Activated CD4-positive, alpha-beta T cell treated with anti-CD3 and anti-CD28 coated beads for 36 hours (primary cell): ENCODE measurements at places on chromosomes 7 and 10.

DNA sequence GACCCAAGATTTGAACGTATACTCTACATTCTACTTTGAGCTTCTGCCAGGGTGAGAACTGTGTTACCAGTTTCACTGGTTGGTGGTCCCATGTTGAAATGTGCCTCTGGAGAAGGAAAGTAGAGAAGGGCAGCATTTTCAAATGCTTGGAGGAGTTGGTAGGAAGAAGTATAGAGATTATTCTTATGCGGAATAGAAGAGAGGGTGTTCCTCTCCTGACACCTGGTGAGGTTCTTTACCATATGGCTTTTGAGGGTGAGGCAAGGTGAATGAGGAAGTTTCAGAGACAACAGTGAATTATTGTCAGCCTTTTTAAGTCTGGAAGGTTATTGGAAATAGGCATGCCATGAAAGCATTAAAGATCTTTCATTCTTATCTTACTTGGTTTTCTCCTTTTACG, 34.3 kb downstream of the R3HCC1L start:
- no peak for DNase-seq

DNA sequence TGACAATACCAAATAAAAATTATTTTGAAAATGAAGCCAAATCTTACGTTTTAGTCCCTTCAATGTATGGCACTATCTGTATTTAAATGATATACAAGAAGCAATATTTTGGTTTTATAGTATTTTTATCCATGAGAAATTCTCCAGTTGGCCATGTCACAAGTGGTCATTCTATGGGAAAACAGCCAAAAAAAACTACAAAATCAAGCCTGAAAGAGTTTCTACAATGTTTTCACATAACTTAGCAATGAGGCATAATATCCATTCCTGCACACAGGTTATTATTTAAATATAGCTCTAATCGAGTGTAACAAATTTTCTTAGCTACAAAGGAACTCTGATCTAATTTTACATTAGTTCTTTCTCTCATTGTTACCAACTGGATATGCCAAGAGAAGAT, 5.4 kb downstream of the RAB11FIP2 start:
- DNase-seq, result no peak

- no peak for DNase-seq
These were observed 32.6 kb downstream of the DDIT4 start for GRCh38 chr10:72306215-72306760.

DNA sequence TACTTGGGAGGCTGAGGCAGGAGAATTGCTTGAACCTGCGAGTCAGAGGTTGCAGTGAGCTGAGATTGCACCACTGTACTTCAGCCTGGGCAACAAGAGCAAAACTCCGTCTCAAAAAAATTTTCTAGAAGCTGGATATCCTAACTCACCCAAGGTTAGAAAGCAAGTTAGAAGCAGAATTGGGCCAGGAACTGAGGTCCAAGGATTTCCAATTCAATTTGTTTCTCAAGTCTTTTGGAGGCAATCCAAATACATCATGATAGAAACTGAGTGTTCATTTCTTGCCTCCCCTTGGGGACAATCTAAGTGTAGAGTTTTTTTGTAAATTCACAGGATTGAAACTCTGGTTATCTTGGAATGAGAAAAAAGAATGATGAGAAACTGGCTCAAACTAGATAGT, 45.5 kb downstream of the LAMB1 start:
- no peak for DNase-seq

GRCh38 chr7:20892776-20893175, 106.1 kb upstream of the SP8 start:
- DNase-seq, result no peak

DNA sequence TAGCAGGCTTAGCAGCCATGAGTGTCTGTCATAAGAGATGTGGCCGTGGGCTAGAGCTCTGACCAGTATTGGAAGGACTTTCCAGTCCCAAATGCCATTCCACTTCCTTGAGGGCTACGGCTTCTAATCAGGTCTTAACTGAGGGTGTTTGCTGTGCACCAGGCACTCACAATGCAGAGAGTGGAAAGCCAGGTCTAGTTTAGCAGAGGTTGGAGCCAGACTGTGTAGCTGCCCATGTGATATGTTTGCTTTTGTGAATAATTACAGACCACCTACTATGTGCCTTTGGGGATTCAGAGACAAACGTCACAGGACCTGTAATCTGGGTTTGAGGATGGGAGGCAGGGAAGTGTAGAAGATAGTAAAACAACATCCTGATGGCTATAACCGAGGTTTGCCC, 79.8 kb downstream of the WDFY4 start:
- DNase-seq, result no peak

DNA sequence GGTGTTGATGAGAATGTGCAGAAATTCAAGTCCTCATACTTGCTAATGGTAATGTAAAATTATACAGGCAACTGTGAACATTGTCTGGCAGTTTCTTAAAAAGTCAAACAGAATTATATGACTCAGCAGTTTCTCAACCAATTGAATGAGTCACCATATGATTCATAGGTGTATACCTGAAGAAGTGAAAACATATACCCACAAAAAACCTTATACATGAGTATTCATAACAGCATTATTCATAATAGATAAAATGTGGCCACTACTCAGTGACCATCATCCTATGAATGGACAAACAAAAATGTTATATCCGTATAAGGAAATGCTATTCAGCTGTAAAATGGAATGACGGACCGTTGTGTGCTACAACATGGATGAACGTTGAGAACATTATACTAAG, 253.5 kb downstream of the MALRD1 start:
- DNase-seq, result no peak

DNA sequence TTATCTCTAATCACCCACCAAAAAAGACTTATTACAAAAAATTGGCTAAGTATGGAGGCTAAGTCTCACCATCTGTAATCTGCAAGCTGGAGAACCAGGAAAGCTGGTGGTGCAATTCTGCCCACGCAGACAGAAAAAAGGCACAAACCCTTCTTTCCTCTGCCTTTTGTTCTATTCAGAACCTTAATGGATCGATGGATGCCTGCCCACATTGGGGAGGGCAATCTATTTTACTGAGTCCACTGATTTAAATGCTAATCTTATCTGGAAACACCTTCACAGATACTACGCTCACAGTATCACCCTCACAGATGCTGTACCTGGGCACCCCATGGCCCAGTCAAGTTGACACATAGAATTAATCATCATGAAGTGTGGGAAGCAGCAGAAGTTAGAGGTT, 10.2 kb downstream of the IGFBP3 start:
- DNase-seq, result no peak

- no peak for DNase-seq
These were observed 20.7 kb downstream of the POLL start for GRCh38 chr10:101567165-101568006.

DNA sequence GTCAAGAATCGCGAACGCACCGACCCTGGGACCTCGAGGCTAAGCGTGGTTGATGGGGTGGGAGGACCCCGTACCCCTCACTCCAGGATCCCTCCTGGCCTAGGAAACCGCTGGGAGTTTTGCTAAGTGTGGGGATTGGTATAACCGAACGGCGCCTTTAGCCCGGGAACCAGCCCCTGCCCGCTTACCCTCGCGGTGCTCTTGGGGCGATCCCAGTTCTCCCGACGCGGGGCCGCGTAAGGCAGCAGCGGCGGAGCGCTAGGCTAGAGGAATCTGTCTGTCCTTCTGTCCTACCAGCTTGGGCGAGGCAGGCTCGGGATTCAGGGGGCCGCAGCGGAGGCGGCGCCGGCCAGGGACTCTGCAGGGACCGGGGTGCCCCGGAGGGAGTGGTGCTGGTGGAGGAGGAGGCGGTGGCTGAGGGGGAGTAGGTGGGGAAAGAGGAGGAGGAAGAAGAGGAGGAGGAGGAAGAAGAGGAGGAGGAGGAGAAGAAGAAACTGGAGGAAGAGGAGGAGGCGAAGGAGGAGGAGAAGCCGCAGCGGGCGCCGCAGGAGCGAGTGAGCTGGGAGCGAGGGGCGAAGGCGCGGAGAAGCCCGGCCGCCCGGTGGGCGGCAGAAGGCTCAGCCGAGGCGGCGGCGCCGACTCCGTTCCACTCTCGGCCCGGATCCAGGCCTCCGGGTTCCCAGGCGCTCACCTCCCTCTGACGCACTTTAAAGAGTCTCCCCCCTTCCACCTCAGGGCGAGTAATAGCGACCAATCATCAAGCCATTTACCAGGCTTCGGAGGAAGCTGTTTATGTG, 439 bp upstream of the EMX2 start:
- peak; percentile 48 for DNase-seq

GRCh38 chr10:117145019-117145418, 6.9 kb upstream of the VAX1 start:
- DNase-seq, result no peak

- DNase-seq, result no peak
These were observed 15.9 kb upstream of the GSTK1 start for GRCh38 chr7:143247372-143247771.

DNA sequence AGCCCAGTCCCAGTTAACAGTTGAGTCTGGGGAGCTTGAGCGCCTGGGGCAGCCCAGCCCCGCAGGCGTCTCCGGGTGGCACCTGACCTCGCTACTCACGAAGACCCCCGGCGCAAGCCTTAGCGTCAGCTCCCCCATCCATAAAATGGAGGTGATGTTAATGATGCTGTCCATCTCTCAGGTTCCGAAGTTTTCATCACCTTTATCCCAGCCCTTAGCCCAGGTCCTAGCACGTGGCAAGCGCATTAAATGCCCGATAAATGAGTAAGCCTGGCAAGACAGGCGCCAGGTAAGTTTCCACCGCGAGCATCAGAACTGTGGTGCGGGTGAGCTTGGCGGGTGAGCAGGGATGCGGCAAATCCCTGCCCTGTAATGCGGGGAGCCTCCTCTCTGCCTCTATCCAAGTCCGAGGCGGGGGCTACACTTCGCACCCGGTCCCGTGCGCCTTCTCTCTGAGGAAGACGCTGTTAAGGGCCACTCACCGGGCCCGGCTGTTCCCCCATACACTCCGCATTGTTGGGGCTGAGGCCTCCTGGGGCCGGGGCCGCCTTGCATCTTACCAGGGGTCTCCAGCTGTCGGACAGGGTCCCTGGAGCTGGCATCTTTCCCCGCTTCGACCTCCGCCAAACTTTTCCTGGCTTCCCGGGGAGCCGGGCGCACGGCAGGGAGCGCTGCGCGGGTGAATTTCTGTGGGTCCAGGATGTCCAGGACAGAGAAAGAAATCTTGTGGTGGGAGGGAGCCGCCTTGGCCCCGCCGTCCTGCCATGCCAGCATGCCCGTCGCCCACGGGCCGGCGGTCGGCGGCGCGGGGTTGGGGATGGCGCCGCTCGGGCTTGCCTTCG, 444 bp downstream of the NKX1-2 start:
- peak; percentile 18 for DNase-seq

DNA sequence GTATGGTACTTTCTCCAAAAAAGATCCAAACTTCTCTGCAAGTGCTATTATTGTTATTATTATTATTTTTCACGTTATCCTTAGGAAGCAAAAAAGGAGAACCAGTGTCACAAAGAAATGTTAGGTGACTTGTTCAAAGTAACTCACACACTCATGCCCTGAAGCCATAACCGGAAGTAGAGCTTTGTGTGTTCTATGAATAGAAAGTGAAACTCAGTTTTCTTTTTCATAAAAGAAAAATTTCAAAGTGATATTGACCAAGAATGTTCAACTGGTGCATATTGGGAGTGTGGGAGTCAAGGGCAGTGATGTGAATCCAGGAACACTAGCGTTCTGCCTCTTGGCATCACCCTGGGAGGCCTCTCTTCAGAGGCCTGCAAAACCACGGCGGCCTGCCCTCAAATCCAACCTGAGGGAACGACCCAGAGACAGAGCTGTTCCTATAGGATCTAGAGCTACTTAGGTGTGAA, 106.1 kb downstream of the PRKCQ start:
- DNase-seq, result peak; percentile 53

DNA sequence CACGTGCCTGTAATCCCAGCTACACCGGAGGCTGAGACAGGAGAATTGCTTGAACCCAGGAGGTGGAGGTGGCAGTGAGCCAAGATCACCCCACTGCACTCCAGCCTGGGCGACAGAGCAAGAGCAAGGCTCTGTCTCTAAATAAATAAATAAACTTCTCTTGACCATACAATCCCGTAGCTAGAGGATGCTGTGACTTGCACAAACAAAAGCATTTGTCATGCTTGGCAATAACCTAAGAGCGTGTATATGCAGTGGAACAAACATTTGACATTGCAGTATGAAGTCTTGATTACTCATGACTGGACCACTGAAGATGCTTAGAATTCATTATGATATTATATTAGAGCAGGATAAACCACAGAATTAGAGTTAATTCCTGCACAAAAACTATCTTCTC, 1.4 kb upstream of the C7orf57 start:
- DNase-seq, result no peak

- DNase-seq, result no peak
These were observed 77.1 kb upstream of the PRKCQ start for GRCh38 chr10:6657196-6657595.

DNA sequence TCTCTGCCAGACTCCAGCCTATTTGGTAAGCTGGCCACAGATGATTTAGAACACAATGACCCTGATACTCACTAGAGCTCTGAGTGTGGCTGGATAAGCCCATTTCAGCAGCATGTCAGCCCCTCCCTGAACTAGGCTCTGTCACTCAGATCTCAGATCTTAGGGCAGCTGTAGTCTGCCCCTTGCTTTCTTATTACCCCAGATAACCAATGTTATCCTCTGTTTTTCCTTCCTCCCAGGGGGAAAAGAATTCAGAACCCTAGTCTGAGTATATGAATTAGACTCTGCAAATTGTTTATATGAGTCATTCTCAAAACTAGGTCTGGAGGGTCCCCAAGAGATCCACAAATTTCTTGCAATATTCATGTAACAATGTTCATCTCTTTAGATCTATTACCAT, 286.2 kb downstream of the KCNMA1 start:
- DNase-seq, result no peak

DNA sequence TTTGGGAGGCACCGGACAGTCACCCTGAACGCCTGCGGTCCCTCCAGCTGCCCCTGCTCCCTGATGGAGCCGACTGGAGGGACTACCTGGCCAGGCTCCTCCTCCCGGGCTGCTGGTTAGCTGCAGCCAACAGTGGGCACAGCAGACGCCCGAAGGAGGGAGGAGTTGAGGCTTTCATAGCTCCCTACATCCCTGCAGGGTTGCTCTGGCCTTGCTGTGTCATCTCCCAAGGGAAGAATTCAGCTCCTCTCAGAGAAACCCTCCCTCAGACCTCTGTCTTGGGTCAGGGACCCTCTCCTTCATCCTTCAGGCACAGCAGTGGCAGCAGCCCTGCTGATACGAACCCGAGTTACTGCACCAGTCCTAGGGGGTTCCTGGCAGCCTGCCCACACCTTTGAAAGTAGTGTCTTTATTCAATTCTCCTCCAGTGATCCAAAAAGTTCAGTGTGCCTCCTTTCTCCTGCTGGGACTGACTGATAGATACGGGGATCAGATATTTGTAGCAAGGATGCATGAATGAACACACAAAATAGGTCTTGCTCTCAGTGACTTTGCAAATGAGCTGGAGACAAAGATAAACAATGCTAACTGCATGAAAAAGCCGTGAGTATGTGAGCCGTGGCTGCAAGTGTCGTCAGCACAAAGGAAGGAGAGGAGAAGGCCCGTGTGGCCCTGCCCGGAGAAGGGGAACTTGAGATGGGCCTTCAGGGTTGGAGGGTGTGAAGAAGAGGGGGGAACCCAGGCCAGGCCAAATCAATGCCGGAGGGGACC, 136.6 kb downstream of the PRKAG2 start:
- DNase-seq, result no peak
